Activated CD4-positive, alpha-beta T cell treated with anti-CD3 and anti-CD28 coated beads for 24 hours (primary cell): ENCODE measurements at places on chromosomes 12 and 14.

DNA sequence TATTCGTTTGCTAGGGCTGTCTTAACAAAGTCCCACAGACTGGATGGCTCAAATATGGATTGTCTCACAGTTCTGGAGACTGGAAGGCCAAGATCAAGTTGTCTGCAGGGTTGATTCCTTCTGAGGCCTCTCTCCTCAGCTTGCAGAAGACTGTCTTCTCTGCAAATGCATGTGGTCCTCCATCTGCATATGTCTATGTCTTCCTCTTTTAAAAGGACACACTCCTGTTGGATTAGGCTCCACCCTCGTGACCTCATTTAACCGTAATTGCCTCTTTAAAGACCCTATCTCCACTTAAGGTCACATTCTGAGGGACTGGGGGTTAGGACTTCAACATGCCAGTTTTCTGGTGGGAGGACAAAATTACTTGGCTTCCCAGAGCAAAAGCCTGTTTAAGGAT is 123.3 kb downstream of the SLC38A6 start:
- DNase-seq = no peak

GRCh38 chr14:22767323-22767589 is 768 bp downstream of the OXA1L start:
- DNase-seq = peak; percentile 13

DNA sequence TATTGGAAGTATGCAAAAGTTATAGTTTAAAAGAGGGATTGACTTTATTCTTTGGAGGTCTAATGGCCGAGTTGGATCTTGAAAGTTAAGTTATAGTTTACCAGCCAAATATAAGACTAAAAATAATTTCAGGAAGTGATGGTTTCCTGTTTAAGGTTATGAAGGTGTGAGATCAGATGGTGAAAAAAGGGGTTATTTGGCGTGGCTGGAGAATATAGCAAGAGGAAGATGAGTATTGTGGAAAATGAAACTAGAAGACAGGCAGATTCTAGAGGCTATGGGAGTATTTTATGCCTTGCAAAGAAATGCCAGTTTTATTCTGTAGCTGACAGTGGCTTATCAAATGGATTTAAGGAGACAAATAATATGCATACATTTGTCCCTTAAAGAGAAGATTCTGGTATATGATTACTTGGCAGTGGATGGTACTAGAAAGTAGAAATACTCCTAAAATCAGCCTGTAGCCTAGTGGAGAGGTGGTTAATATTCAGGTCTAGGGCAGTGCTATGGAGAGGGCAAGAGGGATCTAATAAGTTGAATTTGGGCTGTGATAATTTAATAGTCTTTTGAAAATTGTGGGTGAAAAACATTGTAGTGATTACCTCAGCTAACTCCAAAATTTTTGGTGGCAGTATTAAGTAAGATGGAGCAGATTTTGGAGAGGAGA is 1091.8 kb upstream of the ATXN7L3B start:
- no peak for DNase-seq

DNA sequence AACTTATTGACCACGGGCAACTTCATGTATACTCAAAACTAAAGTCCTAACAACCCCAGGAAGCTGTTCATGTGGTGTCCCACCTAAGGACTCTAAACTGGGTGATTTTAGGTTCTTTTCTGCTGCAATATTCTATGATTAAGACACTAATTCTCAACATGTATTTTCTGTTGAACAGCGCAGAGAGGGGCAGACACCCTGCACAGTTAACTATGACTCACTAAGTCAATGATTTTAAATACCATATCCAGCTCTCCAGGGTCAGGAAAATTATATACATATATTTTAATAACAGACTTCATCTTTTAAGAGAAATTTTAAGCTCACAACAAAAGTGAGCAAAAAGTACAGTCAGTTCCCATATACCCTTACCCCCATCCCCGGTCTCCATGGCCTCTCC is 85.0 kb downstream of the FOXN3 start:
- DNase-seq = no peak

DNA sequence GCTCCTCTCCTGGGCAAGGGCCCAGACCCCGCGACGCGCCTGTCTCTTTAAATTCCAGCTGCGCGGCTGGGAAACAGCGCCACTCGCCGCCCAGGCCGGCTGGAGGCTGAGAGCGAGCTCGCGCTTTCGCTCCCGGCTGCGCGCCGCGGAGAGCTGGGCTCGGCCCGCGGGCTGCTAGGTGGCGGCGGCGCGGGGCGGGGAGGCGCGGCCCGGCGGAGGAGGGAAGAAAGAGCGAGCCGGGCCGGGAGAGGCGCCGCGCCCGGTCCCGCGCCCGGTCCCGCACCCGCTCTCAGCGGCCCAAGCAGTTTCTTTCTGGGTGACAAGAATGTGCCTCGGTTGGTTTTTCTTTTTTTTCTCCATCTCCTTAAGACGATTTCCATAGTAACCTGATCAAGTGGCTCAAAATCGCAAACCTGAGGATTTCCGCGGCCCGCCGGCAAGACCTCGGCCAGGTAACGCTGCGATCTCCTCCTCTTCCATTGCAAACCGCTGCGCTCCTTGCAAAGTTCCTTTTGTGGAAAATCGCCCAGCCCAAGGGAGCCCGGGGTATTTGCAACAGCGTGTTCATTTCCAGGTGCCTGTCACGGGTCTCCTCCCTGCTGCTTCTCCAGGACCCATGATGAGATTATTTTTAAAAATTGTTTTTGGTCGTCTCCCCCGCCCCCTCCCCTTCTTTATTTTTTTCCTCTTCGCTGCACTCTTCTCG is 259.5 kb upstream of the E2F7 start:
- peak; percentile 19 for DNase-seq

GRCh38 chr14:101554991-101555668 is 6.2 kb upstream of the DIO3 start:
- DNase-seq = no peak

GRCh38 chr14:35509846-35510245 is 24.1 kb upstream of the INSM2 start:
- DNase-seq = no peak

- DNase-seq = no peak
These were observed 707.6 kb upstream of the MDGA2 start for GRCh38 chr14:48382961-48383360.
